ENCODE measurements at places on chromosomes 3 and 15.

GRCh38 chr15:38486936-38487335 lies 33.0 kb downstream of the FAM98B start:
- no peak for DNase-seq

- DNase-seq: no peak
These were observed 321.4 kb upstream of the NECTIN3 start for GRCh38 chr3:110750201-110750600.

DNA sequence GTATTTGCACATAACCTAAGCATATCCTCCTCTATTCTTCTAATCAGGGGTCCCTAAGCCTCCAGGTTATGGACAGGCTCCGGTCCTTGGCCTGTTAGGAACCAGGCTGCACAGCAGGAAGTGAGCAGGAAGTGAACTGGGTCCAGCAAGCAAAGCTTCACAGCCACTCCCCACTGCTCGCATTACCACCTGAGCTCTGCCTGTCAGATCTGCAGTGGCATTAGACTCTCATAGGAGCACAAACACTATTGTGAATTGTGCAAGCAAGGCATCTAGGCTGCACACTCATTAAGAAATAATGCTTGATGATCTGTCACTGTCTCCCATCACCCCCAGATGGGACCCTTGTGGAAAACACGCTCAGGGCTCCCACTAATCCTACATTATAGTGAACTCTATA lies 9.8 kb downstream of the MSL2 start:
- DNase-seq: no peak

GRCh38 chr15:58241872-58242271 lies 103.7 kb downstream of the AQP9 start:
- no peak for DNase-seq

DNA sequence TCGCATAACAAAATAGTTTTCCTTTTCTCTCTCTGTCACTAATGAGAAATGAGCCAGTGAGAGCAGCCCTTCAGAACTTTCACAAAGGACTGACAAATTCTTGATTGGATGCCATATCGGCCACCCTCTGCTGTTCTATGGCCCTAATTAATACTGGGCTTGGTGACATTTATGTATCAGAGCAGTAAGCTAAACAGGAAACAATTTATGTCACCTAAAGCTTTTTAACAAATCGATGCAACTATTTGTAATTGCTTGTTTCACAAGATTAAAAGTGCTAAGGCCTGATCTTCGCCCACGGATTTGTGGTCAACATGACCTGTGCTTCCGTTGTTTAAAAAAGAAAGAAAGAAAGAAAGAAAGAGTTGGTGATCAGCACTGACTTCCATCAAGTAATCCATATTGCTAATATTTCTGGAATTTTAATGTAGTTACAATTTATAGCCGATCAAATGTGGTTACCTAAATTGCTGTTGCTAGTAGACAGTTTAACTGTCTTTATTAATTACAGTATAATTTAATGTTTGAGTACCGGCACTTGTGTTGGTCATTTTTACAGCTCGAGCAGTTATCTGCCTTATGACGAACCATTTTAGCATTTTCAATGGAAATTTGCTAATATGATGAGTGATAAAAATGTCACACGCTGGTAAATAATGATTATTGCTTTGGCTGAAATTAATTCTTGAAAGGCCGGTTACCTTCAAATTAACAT lies 631.3 kb downstream of the FOXP1 start:
- no peak for DNase-seq

DNA sequence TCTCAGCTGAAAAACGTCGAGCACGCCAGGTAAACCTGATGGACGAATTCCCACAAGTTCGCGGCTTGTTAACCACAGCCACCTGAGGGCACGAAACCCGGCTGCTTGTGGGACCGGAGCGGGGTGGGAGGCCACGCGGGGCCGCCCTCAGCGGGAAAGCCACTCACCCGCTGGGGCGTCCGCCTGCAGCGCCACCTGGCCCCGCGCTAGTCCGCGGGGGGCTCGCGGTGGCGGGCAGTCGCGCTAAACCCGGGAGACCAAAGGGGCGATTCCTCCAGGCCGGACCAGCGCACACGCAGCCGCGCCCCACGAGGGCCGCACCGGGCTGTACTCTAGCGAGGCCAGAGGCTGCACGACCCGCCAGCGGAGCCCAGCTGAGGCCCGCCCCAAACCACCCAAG lies 15.7 kb upstream of the CFAP161 start:
- no peak for DNase-seq

DNA sequence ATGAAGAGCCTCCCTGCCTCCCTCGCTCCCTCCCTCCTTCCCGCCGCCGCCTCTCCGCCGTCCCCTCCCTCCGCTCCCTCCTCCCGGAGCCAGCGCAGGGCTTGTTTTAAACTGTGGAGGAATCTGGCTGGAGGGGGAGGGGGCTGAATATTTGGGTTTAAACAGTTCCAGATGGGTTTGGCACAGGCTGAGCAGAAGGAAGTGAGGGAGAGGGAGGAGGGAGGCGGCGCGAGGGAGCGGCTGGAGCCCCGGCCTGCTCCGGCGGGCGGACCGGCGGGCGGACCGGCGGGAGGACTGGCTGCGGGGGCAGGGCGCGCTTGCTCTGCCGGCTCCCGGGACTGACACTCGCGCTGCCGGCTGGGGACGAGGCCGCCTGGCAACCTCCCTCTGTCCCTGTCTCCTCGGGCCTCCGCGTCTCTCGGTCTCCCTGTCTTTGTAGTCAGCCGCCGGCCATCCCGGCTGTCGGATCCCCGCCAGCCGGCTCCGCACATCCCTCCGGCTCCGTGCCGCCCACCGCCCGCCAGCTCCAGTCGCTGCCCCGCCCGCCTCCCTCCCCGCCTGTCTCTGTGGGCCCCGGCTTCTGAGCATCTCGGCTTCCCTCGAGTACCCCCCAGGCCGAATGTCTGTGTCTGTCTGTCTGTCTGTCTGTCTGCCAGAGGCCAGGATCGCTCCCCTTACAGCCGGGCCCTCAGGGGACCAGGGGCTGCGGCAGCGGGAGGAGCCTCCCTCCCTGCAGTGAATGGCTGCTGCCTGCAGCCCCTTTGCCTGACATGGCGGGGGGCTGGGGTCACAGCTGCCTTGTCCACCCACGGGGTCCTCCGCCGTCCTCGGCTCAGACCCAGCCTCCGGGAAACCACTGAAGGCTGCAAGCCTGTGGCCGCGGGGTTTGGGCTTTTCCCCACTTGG lies 7.6 kb downstream of the EPHB3 start:
- peak; percentile 75 for DNase-seq

GRCh38 chr3:14093831-14094230 lies 30.8 kb downstream of the CHCHD4 start:
- no peak for DNase-seq

DNA sequence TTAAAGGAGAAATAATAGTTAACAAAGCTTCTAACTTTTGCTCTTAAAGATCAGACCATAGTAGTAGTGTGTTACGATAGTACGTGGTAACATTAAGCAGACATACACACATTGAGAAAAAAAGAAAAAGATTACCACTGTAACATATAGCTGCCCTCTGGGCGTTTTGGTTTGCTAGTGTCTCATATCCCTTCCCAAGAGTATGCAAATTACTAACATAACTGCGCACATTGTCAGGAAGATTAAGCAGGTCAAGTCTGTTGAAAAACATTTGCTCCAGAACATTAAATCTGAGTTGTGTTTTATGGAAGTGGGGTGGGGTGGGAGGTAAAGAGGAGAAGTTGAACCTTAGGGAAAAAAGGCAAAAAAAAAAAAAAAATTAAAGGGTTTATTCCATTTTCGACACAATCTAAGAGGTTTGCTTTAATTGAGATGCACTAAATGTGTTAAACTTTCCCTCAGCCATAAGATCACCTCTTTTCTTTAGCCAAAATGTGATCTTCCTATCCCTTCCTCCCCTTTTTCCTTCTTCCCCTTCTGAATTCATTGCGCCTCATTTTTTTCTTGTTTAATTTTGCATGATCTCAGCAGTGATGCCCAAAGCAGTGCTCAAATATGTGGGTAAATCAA lies 1.5 kb upstream of the LRIG1 start:
- DNase-seq: no peak

DNA sequence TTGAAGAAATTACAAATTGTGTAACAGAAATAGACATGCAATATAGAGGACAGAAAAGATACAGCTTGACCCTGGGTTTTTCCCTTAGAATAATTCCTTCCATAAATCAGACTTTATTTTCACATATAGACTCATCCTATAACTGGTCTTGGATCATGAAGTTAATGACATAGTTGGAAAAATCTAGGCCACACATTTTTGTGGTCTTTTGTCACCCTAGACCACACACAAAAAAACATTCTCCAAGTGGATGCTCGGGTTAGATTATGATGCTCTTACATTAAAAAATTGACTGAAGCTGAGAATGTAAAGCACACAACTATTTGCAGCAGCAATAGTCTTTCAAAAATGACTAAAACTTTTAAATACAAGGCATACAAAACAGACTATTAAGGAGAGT lies 7.5 kb upstream of the PLA2G4D start:
- peak; percentile 34 for DNase-seq
